Inflammatory macrophage treated with lipopolysaccharide for 4 hours (primary cell): ENCODE measurements at places on chromosomes 1 and 21.

- peak; percentile 49 for DNase-seq
Measured at GRCh38 chr1:110339407-110340206, 430 bp downstream of the RBM15 start.

DNA sequence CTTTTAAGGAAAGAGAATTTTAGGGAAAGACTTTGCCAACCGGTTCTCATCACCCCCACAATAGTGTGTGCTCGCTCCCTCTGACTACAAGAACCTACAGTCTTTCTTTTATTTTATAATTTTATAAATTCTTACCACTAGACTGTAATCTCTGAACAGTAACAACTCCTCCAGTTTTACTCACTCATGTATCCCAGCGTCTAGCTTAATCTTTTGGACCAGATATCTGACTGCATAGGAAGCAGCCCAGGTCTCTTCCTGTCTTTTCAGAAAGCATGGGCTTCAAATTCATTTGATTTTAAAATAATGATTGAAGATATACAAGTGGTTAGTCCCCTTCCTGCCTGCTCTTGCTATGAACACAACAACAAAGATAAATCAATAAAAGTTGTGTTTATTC is 19.0 kb upstream of the DUSP10 start:
- no peak for DNase-seq

DNA sequence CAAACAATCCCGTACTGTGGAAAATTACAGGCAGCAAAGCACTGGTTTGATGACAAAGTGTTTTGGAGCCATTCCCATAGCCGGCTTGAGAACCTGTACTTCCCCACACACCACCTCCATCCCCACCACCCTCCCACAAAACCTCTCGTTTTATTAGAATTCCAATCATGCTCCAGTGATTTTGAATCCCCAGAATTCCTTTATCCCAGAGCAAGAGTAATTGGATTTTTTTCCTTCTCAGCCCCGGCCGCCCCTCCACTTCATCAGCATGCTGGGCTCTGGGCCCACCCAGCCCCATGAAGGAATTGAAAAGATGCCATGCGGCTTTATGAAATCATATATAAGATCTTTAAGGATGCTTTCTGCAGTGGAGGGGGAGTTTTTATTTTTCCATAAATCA is 136.6 kb downstream of the OMA1 start:
- no peak for DNase-seq

DNA sequence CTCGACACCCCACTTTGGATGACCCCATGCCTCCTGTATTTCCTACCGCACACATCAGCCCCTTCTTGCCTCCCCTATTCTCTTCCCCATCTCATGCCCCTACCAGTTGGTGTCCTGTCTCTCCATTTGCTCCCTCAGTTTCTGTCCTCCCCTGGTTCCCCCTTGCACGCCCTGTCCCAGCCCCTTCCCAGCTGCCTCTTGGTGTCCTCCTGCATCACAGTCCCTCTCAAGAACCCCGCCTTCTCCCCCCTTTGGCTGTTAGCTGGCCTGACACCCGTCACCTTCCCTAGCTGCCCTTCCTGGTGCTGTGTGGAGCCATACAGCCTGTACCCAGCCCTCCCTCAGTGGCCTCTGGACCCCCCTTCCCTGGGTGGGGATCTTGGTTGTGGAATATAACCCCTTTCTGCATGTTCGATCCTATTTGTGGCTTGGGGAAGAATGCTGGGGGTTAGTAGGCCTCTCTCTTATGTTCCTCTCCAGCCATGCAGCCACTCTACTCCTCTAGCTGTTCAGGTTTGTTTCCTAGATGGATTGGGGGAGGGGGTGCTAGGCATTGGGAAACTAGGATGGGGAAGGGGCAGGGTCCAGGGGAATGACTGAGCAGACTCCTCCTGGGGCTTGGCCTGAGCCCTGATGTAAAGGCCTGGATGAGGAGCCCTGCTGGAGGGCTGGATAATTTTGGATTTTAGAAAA is 41.4 kb upstream of the NFASC start:
- no peak for DNase-seq

DNA sequence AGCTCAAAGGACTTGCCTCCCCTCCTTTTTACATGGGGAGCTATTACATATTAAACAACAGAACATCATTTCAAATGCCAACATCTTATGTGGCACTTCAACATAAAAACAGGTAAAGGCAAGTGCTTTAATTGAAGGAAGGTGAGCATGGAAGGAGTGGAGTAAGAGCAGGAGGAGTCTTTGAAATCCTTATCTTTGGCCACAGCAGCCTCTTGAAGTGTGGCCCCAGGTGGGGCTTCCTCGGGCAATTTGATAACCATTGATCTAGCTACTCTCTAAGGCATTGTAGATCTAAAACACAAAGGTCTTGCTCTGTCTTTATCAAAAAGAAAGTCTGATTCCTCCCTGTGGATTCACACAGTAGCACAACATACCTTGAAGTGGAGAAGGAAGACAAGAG is 70.9 kb upstream of the PPP2R5A start:
- no peak for DNase-seq
